Activated T-cell treated with anti-CD3 and anti-CD28 coated beads for 4 hours (primary cell): ENCODE measurements at places on chromosomes 1 and 21.

GRCh38 chr1:228381356-228381755, 25.3 kb downstream of the TRIM11 start:
- no peak for DNase-seq

GRCh38 chr21:43196826-43197225, 28.0 kb downstream of the CRYAA start:
- DNase-seq = no peak

DNA sequence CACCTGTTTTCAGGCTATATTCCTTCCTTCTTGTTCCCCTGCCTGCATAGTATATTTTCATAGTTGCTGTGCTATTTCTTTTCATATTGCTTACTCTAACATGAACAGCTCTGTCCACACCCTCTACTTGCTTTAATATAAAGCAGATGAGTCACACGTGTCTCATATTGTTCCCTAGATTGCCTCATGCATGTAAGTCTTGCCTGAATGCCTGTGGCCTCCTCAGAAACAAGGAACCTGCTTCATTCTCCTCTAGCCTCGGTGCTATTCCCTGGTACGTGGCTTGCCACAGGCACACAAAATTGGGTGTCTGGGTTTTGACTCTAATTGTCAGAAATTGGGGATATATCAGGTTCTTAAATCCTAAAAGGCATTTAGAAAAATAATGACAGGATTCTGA, 16.5 kb upstream of the PKP1 start:
- no peak for DNase-seq

DNA sequence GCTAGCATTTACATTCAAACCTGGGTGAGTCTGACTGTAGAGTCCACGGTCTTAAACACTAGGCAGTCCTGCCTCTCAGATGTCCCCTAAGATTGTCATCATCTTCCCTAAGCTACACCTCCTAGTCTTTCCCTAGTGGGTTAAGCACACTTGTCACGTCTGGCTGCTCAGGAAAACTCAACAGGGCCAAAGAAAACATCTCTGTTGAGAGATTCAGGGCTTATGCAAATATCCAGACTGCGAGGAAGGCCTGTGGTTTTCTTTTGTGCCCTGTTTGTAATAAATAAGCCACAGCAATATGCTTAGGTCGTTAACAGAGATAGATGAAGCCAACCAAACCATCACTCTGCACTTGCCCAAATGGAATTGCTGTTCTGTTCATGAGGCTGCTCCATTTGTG, 472.6 kb upstream of the DEPDC1 start:
- no peak for DNase-seq

DNA sequence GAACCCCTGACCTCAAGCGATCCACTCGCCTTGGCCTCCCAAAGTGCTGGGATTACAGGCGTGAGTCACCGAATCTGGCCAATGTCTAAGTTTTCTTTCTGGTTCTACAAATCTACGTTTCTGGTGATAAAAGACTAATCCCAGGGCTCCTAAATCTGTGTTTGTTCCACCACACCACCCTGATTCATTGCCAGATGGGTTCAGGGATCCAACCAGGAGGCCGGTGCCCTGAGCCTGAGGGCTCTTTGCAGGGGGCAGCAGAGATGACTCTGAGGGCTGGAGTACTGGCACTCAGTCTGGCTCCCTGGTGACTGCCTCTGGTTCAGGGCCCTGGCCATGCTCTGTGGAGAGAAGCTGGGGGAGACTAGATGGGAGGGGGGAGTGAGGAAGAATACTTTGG, 10.5 kb upstream of the OPRD1 start:
- no peak for DNase-seq
